CD4-positive, alpha-beta T cell treated with Interferon gamma for 1 hour (primary cell): ENCODE measurements at places on chromosomes 1 and 21.

DNA sequence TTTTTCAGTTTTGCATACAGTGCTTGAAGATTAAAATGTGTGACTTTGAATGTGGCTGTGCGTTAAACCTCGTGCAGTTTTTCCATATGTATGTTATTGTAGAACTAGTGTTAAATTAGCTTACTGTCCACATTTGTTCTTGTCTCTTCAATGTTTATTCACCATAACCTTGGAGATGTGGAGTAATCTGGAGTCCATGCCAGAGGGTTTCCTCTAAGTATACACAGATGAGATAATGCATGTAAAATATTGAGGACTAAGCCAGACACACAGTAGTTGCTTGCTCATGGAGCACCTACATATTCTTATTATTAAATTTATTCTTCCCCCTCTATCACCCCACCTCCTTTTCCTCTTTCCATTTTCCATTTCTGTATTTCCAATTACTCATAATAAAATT lies 7.7 kb upstream of the GIPC2 start:
- no peak for DNase-seq

DNA sequence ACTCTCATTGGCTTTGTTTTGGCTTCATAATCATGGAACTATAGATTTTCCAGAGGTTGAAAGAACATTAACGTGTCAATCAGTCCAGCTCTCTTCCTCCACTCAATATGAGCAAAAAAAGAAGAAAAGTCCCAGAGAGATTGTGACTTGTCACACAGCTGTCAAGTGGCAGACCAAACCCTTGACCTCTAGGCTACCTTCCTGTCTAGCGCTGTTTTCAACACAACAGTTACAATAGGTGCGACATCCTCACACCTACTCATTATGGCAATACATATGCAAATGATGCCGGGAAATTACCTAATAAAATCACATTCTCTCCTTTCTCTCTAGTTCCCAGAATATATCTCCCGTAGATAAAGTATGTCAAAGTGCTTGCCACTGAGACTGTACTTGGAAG lies 1.1 kb downstream of the WARS2 start:
- DNase-seq, result peak; percentile 35

DNA sequence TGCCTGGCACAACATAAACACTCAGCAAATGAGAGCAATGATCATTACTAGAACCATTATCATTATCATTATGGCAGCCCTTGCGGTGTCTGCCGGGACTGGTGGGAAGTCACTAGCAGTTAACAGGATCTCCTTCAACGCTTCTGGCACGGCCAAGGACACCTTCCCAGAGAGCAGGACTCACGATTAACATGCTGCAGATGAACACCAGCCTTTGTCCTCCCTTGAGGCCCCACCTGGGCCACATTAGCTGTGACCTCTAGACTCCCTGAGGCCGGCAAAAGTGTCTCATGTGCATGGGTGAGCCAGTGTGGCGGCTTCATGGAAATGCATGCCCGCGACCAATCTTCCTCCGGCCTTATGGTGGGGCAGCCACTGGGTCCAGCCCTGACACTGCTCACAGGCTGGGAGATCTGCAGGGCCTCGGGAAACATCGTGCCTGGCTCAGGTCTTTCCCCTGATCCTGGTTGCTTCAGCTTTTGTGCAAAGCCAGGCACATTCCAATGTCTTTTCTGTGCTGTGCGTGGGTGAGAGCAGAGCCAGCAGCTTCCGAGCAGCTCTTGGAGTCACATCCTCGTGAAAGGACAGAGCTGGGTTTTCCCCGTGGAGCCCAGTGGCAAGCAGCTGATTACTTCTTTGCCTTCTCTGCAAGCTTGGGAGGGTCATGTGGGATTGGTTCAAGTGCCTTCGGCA lies 107.3 kb downstream of the HMGB4 start:
- no peak for DNase-seq

GRCh38 chr21:38277501-38278131 lies 20.8 kb downstream of the KCNJ15 start:
- peak; percentile 72 for DNase-seq

DNA sequence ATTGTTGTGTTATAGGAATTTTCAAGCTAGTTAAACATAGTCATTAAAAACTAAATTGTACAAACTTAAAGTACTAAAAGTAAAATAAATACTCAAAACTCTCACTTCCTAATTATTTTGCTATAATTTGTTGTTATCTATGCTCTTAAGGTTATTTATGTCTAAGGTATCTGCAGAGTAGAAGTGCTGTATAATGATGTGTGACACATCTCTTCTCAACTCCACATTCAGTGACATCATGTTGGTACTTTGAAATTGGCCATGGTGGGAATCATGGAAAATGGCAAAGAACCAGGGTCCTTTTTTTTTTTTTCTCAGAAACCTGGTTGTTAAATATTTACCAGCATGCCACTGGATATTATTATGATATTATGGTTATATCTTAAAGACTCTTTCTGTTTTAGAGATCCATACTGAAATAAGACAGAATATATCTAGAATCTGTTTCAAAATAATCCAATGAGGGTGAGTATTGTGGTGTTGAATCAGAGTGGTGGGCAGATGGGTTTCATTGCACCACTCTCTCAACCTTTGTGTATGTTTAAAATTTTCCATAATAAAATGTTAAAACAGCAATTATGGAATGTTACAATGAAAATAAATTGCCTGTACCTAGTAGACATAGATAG lies 22.4 kb downstream of the LRRC8B start:
- no peak for DNase-seq

DNA sequence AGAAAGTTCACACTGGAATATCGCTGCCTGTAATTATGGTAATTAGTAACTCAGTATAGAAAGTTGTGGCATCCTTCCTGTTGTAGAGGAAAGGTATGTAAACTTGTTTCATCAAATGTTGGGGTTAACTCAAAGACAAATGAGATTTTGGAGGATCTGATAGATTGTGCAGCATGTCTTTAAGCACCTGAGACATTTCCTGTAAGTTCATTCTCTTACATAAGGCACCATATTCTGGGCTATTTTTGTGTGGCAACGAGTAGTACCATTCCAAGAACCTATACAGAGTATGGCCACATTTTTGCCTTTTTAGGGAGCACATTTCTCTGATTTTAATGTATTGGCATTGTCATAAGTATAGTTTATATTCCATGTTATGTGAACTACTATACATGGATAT lies 88.8 kb downstream of the CDC14A start:
- no peak for DNase-seq

GRCh38 chr1:76027341-76027740 lies 47.2 kb upstream of the ST6GALNAC3 start:
- no peak for DNase-seq
